ENCODE measurements at places on chromosomes 2 and 18. TPM values are rescaled to one million over a fixed set of nuclear protein-coding genes. Genes with fewer than 3 reads are reported as not detected.

The GATA6 gene
- total RNA-seq: 7.5 TPM

The TTN gene
- not detected for total RNA-seq

The IL36G gene
- not detected for total RNA-seq

The SLC35F6 gene
- total RNA-seq: 22.0 TPM

The HADHB gene
- 71.4 TPM for total RNA-seq

The SOCS6 gene
- total RNA-seq: 10.9 TPM

The OTX1 gene
- total RNA-seq: 0.64 TPM

The BMP10 gene
- not detected for total RNA-seq

The CTAGE1 gene
- not detected for total RNA-seq

The HMSD gene
- 0.12 TPM for total RNA-seq

The KCNG3 gene
- 0.12 TPM for total RNA-seq

Data from H4 (cell line).